ENCODE measurements at places on chromosomes 3 and 15. TPM values are rescaled to one million over a fixed set of nuclear protein-coding genes. Genes with fewer than 3 reads are reported as not detected.

The ABHD17C gene
- 9.1 TPM for total RNA-seq

The RAD54L2 gene
- 32.8 TPM for total RNA-seq

- no peak for DNase-seq
These were observed 14.2 kb downstream of the THRB start for GRCh38 chr3:24480497-24480896.

The PLIN1 gene
- total RNA-seq, result 0.88 TPM

DNA sequence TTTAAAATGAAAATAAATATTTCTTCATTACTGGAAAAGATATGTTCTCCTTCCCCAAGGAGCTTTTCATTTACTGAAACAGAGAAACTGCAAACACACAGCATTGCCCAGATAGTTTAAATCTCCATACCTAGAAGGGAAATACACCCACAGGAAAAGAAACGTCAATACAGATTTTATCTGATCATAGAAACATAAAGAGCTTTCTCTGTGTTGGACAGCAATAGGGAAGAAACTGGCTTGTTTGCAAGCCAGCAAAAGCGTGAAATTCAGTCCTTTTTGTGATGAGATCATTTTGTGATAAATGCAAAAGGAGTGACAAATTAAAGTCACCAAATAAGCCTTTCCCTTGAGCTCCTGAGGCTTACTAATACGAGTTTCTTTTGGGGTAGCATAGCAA is 398.0 kb downstream of the TIGIT start:
- no peak for DNase-seq

The EXD1 gene
- not detected for total RNA-seq

The CLDN1 gene
- 12.3 TPM for total RNA-seq

DNA sequence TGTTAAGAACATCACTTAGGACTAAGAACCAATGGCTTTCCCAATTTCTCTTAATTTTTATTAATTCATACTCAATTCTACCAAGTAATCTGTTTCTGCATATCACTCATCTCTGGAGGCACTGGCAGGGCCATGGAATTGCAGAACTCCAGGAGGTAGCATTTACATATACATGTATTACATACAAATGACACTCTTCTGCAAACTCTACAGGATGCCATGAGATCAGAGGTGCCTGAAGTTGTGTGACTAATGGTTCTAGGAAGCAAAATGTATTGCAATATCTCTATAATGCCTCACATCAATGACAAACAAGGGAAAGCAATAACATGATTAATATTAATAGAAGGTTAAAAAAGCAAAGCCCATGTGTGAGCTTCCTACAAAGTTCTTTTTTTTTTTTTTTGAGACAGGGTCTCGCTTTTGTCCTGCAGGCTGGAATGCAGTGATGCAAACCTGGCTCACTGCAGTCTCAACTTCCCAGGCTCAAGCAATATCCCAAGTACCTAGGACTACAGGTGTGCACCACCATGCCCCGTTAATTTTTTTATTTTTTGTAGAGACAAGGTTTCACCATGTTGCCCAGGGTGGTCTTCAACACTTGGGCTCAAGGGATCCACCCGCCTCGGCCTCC is 33.0 kb downstream of the DENND6A start:
- DNase-seq, result no peak

The P2RY1 gene
- total RNA-seq, result 2.4 TPM

The SECISBP2L gene
- 33.7 TPM for total RNA-seq

GRCh38 chr15:34304613-34305012 is 33.0 kb downstream of the SLC12A6 start:
- DNase-seq, result no peak

DNA sequence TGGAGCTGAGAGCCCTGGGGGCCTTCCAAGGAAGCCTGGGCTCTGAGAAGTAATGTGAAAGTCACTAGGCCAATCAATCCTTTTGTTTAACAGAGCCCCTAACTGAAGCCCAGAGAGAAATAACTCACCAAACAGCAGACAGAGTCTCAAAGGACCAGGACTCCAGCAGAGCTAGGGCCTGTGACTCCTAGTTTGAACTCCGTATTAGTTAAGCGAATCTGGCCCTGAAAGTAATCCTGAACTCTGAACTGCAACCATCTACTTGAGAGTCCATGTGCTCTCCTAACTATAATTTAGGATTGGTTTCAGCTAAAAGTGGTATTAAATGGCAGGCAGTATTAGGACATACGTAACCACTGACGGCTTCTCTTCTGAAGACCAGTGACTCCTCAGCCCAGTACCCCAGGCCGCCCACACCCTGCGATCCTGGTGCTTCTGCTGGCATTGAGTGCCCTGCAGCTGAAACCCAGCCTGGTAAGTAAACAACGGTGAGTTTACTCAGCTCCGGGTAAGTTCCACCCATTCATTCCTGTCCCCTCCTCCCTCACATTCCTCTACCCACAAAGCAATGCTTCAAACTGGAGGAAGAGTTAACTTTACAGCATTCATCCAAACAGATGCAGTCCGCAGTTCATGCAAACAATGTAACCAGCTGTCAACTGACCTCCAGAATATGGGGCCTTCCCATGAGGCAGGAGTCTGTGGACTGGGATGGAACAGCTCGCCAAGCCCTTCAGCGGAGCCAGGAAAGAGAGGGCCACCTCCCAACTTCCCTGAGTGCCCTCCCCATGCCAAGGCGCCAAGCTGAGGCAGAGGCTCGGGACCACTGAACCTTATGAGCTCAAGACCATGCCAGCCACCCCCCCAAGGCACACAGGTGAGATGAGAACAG is 7.3 kb downstream of the MYO5C start:
- no peak for DNase-seq

The SLC9C1 gene
- total RNA-seq, result not detected

The UROC1 gene
- not detected for total RNA-seq

DNA sequence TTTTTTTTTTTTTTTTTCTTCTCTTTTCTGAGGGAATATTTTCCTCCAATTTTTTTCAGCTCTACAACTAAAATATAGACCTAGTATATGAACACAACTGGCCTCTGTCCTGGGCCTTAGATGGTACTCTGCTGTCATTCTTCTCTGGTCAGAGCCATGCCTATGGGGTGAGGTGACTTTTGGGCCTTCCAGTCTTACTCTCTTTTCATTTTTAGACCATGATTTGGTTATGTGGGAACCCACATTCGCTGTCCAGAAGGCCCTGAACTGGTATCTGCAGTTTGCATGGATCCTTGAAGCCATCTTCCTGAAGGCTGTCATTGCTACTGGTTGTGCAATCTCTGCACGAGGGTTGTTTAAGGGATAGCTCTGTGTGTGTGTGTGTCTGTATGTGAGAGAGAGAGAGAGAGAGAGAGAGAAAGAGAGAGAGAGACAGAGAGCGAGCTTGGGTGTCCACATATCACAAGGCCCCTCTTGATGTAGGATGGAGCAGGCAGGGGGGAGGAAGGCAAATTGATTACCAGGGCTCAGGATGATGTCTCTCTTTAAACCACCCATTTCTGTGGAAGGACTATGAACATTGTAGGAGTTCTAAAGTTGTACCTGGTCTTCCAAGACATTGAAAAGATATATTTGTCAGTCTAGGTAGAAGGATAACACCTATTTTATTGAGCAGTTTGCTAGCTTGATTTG is 6.9 kb downstream of the TGFBR2 start:
- no peak for DNase-seq

DNA sequence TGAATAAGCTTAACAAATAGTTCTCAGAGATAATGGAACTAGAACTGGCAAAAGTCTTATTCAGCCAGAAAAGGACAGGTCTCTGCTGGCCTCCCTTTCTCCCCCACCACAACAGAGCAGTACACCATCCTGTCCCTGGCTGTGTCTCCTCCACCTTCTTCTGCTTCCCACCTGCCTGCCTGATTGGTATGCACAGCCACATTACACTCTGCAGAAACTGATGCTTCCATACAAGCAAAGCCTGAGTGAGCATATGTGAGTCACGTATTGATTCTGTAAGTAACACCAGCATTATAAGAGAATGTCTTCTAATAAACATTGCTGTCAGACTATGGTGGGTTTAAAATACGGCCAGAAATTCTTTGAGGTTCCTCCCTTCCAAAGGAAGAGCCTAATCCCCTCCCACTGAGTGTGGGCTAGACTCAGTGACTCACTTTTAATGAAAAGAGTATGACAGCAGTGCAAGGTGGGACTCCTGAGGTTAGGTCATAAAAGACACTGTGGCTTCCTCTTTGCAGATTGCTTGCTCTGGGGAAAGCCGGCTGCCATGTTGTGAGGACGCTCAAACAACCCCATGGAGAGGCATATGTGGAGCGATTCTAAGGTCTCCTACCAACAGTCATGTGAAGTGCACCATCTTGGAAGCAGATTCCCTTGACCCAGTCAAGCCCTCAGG is 44.4 kb downstream of the ANXA2 start:
- no peak for DNase-seq

DNA sequence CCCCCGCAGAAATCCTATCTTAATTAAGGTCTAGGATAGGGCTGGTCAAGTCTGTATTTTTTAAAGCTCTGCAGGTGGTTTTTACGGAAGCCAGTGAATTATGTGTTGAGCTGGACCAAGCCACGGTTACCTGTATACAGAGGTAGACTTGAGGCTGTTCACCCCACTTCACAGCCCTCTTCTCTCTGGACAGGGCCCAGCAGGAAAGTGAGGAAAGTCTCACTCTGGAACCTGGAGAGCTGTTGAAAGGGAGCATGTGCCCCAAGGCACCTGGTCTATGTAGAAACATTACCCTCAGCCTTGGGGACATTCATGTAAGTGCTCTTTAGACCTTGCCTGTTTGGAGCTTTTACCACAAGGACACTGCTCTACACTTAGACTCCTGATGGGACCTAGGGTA is 6.9 kb downstream of the SEMA5B start:
- DNase-seq, result no peak

The RASL12 gene
- total RNA-seq, result not detected

The DPPA2 gene
- total RNA-seq, result not detected

GRCh38 chr3:38627956-38628355 is 21.5 kb downstream of the SCN5A start:
- peak; percentile 15 for DNase-seq

DNA sequence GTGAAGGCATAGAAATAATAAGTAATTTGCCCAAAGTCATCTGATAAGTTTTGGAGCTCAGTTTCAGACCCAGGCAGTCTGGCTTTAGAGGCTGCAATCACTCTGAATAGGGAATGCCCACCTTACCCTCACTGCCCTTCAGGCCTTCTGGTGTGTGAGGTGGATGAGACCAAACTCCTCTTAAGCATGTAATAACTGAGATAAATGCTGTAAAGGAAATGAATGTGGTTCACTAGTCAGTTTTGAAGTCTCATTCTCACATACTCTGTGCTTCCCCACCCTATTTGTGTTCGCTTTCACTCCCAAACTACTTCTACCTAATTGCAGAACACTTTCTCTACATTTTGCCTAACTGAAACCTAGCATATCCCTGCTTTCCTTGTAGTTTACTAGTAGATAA is 144.1 kb downstream of the FILIP1L start:
- DNase-seq, result peak; percentile 3

DNA sequence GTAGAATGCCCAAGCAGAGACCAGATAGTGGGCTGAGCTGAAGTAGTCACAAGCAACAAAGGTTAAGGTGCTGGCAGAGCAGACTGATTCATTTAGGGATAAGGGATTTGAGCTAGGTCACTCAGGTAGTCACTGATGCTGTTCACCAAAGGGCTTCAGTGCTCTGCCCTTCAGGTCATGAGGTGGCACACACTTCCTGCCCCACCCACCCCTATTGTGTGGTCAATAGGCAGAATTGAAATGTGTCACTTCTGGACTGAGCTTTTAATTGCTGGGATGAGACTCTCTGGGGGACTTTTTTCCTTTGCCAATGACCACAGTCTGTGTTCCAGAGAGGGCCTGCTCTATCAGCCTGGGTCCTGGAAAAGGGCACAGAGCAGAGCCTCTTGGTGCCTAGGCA is 2.9 kb upstream of the DIS3L start:
- DNase-seq, result peak; percentile 28

The HCN4 gene
- not detected for total RNA-seq

GRCh38 chr3:98692787-98693473 is 70.2 kb upstream of the ST3GAL6 start:
- DNase-seq, result no peak

DNA sequence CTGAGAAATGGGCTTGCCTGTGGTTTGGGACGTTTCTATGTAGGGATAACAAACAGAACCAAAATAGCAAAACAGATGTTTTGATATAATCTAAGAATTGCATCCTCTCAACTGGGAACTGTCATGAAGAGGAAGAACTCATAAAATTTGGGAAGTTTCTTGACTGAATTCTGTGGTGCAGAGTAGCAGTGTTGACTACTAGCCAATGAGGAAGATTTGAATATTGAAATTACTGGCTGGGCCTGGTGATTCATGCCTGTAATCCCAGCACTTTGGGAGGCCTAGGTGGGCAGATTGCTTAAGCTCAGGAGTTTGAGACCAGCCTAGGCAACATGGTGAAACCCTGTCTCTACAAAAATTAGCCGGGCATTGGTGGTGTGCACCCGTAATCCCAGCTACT is 42.2 kb downstream of the ZNF609 start:
- no peak for DNase-seq

Measured in activated T-cell treated with anti-CD3 and anti-CD28 coated beads, Interleukin-2, amount 50 U/mL, for 72 hours (primary cell).